ENCODE measurements at places on chromosomes 5 and 9.

GRCh38 chr5:77280036-77280435, 69.6 kb downstream of the PDE8B start:
- DNase-seq: no peak

GRCh38 chr5:136513430-136513829, 148.1 kb upstream of the TRPC7 start:
- no peak for DNase-seq

GRCh38 chr5:134224888-134225779, 739 bp downstream of the PPP2CA start:
- DNase-seq: peak; percentile 41

GRCh38 chr9:4986296-4986695, 1.2 kb downstream of the JAK2 start:
- DNase-seq: no peak

DNA sequence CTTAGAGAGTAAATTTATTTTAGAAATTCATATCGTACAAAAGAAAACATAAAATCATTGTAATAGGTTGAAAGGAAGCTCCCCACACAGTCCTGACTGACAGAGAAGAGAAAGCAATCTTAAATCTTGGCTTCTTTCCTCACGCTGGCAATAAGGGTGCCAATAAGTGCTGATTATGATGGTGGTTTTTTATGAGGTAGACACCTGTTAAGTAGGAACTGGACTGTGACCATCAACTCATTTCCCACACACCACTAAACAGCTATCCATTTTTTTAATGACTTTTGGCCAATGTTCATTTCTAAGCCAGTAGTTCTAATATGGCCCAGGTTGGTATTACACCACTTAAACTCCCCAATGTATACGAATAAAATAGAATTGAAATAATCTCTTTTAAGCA, 893.5 kb upstream of the NUDT12 start:
- no peak for DNase-seq

Data from T-cell (primary cell).